CD8-positive, alpha-beta memory T cell (primary cell): ENCODE measurements at places on chromosomes 1 and 21.

GRCh38 chr1:40769815-40770214, 13.8 kb upstream of the KCNQ4 start:
- no peak for DNase-seq

DNA sequence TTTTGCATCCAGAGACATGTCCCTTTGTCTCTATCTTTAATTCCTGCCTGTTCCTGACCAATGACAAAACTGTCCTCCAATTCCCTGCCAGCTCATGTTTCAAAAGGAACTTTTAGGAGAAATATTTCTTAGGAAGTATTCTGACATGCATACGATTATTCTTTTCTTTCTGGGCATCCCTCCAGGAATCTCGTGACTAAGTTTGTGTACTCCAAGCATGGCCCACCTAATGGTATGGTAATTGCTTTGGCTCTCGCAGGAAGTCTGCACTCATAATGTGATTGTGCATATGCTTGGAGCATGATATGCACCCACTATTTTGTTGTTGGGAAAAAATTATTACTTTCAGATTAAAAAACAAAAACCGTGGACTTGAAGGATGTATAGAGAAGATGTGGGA, 256.4 kb downstream of the PRDM2 start:
- no peak for DNase-seq

DNA sequence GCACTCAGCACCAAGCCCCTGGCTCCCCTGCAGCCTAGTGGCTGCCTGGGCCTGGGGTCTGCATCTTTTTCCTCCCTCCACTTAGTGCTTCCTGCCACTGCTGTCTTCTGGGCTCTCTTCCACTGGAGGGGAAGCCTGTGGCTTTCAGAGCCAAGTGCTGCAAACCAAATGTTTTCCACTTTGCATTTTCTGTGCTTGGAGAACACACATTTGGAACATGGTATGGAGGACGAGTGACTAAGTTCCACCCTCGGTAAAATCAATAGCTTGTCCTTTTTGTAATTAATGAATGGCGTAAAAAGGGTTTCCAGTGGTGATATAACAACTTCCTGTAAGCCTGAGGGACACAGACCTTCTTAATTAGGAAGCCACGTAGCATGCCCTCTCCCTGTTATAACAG, 10.1 kb upstream of the GPR153 start:
- DNase-seq, result no peak

DNA sequence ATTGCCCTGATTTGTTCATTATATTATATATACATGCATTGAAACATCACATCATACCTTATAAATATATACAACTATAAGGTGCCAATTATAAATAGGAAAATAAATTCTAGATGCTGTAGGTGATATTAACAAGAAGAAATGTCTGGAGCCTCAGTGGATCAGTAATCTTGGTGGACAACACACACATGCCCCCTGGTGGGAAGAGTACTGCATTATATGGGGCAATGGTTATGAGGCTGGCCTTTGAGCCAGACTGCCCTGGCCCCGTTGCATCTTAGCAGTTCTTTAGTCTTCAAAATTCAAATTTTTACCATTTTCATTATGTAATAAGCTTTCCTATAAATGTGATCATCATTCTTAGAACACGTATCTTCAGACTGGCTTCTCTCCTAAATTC, 335.0 kb upstream of the GREM2 start:
- DNase-seq, result no peak

GRCh38 chr1:171506525-171507304, 21.4 kb downstream of the PRRC2C start:
- DNase-seq, result no peak

DNA sequence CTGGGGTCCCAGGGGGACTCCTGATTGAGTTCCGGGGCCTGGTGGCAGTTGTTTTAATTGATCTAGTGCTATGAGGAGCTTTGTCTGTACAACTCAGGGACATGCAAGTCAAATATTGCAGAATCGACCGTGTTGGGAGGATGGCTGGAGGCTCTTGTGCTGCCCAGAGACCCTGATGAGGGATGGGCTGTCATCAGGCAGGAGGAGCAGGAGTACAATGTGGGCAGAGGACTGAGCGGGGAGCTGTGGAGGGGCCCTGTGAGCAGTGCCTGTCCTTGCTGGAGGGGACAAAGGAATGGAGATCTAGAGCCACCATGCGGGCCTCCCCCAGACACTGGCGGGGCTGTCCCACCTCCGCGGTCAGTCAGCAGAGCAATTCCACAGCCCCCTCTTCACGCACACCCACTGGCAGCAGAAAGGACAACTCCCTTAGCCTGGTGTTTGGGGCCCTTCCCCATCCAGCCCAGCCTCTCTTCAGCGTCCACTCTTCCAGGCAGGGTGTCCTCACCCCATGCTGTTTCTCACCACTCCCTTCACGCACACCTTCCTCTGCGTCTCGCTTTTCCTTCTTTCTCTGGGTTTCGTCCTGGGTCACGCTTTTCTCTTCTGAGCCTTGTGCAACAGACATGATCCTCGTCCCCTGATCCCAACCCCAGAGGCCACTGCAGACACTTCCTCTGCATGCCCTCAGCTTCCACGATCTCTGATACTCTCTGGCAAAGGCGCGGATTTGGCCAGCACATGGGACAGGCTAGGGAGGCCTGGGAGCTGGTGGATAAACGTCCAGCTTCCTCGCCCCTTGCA, 122.6 kb downstream of the GRIK3 start:
- no peak for DNase-seq

GRCh38 chr1:206066479-206067171, 13.7 kb downstream of the RHEX start:
- no peak for DNase-seq

DNA sequence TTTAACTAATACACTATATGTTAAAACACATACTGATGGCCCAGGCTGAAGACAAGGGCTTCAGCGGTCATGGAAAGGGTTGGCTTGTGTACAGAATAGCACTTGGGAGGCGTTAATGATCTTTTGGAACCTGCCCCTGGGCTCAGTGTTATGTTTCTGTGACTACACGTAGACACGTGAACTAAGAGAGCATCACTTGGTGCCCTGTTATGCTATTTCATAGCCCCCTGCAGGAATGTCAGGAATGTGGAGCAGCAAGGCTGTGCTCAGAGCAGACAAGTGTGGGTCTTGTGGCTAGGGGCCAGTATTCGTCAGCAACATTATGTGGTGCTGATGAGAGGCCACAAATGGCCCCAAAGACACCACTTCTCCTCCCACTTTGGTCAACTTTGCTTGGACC, 132.4 kb downstream of the MAP3K21 start:
- DNase-seq, result no peak

GRCh38 chr1:17861685-17862084, 106.6 kb downstream of the ACTL8 start:
- DNase-seq, result no peak

- DNase-seq, result no peak
Observed at GRCh38 chr1:245225322-245226202, 70.8 kb downstream of the KIF26B start.

DNA sequence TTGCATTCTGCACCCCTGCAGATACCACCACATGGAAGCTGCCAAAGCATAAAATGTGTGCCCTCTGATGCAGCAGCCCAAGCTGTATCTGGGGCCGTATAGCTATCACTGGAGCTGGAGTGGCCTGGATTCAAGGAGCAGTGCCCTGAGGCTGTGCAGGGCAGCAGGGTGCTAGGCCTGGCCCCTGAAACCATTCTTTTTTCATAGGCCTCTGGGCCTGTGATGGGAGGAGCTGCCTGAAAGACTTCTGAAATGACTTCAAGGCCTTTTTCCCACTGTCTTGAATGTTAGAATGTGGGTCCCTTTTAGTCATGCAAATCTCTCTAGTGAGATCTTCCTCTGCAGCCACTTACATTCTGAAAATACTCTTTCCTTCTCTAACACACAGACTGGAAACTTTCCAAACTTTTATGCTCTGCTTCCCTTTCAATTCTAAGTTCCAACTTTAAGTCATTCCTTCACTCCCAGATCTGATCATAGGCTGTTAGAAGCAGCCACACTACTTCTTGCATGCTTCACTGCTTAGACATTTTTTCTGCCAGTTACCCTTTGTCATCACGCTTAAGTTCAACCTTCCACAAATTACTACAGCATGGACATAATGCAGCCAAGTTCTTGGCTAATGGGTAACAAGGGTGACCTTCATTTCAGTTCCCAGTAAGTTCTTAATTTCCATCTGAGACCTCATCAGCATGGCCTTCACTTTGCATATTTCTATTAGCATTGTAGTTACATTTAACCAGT, 42.4 kb downstream of the DRAM2 start:
- DNase-seq, result no peak

GRCh38 chr1:111742938-111743549, 3.8 kb upstream of the INKA2 start:
- DNase-seq, result no peak

- no peak for DNase-seq
Observed at GRCh38 chr1:45407629-45408287, 67.5 kb upstream of the MUTYH start.

DNA sequence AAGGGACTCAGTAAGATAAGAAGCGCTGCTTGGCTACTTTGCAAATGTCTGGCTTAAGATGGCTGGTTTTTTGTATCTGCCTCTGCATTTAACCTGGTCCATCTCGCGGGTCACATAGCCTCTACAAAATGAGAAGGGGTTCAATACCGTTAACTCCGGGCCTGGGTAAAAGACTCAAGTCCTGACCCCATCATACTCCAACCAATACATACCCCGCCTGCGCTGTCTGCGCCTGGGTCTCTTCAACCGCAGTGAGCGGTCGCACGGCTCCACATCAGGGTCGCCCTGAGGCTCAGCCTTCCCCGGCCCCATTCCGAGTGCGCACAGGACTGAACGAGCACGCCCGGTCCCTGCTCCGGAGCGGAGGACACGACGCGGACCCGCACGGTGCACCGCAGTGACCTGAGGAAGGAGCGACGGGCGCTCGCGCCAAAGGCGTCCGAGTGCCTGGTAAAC, 558 bp upstream of the PGD start:
- DNase-seq, result no peak

DNA sequence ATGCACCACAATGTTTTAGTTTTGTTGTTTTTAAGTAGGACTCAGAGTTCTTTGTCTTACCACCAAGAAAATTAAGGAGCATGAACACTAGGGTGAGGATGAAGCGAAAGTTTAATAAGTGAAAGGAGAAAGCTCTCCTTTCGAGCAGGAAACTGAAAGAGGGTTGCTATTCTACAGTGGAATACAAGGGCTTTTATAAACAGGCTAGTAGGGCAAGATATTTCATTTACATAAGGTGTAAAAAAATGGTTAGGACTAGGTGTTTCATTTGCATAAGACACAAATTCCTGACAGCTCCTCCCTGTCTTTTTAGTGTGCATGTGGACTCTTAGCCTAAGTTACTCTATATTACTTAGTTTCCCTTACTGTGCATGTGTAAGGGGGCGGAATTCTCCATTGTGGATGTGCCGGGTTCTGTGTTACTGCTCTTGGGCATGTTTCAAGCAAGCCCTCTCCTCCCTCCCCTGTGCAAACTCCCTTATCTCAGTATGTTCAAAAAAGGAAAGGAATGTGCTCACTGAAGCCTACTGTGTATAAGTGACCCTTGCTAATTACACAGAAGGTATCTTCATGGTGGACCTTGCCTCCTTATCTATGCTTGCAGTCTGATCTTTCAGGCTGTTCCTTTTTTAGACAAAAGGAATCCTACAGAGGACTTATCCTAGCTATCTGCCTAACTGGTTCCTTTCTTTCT, 7.3 kb downstream of the TSHB start:
- DNase-seq, result no peak

GRCh38 chr1:234781241-234782065, 171.5 kb upstream of the IRF2BP2 start:
- DNase-seq, result no peak

DNA sequence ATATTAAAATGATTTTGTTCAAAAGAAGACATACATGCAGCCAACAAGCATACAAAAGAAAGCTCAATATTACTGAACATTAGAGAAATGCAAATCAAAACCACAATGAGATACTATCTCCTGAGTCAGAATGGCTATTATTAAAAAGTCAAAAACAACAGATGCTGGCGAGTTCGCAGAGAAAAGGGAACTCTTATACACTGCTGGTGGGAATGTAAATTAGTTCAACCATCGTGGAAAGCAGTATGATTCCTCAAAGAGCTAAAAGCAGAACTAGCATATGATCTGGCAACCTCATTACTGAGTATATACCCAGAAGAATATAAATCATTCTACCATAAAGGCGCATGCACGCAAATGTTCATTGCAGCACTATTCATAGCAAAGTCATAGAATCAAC, 126.0 kb upstream of the HMCN1 start:
- no peak for DNase-seq

GRCh38 chr1:58262702-58263101, 283.8 kb downstream of the OMA1 start:
- DNase-seq, result no peak

GRCh38 chr1:54153535-54154439, 987 bp upstream of the CDCP2 start:
- DNase-seq, result peak; percentile 23

GRCh38 chr1:174297351-174297750, 138.0 kb downstream of the RABGAP1L start:
- no peak for DNase-seq

DNA sequence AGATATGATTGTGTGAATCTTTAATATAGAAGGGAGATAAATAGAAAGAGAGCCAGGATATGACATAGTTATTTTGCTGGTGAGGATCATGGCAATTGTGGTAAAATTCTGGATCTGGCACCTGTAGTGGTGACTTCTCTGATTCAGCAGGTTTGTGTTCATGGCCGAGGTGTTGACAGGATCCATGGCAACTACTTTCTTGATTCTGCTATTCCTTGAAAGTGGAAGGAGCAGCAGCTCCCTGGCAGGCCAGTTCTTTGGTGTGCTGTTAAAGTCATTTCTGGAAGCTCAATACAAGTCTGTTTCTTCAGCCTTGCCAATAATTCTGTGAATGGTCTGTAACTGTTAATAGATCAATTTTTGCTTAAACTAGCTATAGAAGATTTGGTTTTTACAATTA, 33.4 kb downstream of the RGS4 start:
- DNase-seq, result no peak

- no peak for DNase-seq
Observed at GRCh38 chr1:146013559-146013922, 8.0 kb downstream of the HJV start.

GRCh38 chr1:154784924-154785531, 85.1 kb downstream of the KCNN3 start:
- peak; percentile 82 for DNase-seq

- no peak for DNase-seq
Observed at GRCh38 chr1:227388214-227389168, 70.2 kb upstream of the CDC42BPA start.

GRCh38 chr1:51558375-51558924, 39.4 kb upstream of the EPS15 start:
- no peak for DNase-seq

DNA sequence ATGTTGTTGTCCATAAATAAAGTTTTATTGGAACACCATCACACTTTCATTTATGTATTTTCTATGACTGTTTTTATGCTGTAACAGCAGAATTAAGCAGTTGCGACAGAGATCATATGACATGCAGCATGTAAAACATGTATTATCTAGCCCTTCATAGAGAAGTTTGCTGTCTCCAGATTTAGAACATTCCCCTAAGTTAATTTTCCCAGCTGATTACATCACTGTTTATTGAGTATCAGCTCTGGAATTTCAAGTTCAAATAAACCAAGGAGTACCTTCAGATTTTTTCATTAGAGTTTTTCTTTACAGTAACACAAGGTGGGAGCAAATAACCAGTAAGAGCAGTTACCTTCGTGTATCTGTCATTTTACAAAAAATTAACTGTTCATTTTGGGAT, 792.8 kb downstream of the USP25 start:
- no peak for DNase-seq
